ENCODE measurements at places on chromosomes 4 and X.

DNA sequence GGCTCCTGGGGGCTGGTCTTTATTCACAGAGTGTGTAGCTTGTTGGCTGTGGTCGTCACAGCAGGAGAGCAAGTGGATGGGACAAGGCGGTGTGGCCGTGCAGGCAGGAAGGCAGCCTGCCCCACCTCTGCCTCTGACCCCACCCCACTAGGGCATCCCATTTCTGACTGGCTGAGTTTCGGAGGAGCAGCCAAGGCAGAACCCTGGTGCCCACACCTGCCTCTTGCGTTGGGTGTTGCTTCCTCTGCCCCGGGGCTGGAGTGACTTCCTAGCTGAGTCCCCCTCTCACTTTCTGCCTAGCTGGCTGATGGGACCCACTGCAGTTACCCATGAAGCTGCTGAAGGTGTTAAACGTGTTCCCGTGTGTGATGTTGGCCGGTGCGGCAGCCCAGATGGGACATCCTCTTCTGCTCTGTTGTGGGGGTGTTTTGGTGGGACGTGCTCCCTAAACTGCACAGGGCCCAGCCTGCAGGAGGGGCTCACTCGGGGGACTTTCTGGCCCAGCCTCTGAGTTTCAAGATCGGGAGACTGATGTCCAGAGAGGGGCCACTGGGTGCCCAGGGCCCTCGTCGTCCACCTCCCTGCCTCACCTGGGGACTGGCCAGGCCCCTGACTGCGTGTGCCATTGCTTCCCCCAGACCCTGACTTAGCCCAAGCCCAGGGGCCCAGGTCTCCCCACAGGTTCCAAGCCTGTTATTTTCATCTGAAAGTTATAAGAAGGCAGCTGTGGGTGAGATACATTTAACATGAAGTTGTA, 101.5 kb downstream of the PSAPL1 start:
- DNase-seq: no peak

GRCh38 chr4:57719456-57719855, 609.3 kb upstream of the IGFBP7 start:
- no peak for DNase-seq

DNA sequence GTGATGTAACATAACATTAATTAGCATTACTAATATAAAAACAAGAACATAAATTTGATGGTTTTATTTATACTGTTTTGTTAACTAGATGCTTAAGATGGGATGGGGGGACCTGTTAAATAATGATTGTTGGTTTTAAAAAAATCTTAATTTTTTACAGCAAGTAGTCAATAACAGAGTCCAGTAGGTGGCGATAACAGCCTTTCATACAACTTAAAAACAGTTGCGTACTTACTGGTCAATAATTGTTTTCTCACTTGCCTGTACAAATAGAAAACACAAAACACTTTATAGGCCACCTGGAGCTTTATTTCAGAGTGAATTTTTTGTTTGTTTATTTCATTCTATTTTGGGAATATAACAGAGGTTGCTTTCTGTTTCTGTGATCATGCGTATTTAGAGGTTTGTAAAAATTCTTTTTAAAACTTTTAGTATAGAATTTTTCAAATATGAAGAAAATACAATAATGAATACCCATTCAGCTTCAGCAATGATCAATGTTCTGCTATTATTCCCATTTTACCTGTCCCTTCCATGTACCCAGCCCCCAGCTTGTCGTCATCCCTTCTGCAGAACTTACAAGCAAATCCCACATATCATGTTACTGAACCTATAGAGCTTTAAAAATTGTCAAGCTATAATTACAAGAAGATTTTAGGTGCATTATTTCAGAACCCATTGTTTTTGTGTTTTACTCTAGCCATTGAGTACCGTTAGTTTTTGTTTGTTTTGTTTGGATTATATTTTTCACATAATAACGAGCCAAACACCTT, 97.1 kb downstream of the MRPL1 start:
- DNase-seq: no peak

- no peak for DNase-seq
Measured at GRCh38 chr4:40201898-40202297, 5.1 kb downstream of the RHOH start.

DNA sequence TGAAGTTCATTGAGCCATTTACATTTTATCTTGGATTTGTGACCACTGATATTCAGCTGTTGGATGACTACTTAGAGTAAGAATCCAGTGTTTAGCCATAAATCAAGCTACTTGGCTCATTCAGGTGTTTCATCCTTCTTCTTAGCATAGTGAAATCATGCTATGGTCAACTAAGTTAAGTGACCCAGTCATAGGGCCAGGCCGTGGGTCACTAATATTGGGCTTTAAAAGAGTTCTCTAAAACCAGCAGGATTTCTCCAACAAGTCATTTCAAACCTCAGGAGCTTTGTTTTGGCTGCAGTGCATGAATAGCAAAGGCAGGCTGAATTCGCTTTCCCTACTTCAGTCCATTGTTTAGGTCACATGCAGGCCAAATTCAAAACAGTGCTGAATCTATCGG, 181.0 kb downstream of the MAML3 start:
- DNase-seq: no peak

DNA sequence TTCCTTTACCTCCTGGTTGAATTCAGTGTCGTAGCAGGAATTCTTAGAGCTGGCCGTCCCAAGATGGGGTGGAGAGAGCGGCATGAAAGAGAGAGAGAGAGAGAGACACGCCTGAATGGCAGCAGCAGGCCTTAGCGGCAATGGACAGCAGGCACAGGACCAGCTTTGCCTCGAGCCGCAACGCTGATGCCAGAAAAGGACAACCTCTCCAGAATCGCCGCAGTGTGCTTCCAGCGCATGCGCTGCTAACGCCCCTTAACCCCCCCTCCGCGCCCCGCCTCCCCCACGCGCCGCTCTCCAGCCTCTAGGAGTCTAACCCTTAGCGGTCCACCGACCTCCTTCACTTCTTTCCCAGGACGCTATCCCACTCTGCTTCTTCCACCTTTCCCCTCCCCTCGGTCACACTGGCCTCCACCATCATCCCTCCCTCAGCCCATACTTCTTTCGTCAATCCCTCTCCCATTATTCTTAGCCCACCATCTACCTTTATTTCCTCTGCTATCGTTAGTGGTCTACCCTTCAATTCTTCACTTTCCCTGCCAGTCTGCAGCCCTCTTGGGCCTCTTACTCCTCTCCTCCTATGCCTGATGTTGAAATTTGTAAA, 10.5 kb upstream of the ZCCHC13 start:
- peak; percentile 58 for DNase-seq

- no peak for DNase-seq
Measured at GRCh38 chr4:151783867-151784266, 23.1 kb upstream of the GATB start.

- no peak for DNase-seq
Measured at GRCh38 chrX:107467271-107467670, 17.8 kb downstream of the FRMPD3 start.

DNA sequence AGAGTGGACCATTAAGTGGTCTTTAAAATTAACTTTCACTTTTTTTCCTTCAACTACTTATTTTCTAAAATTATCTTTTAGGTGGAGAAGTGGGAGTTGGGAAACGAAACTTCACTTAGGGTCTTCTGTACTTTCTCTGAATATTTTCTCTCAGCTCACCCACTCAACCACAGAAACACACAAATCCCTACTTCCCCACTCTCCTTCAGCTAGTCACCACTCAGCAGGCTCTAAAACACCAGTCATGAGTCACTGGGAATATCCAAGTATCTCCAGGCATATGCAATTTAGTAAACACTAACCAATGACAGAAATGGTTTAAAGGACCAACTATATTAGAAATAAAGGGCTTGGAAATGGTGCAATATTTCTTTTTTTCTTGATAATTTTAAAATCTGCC, 153.0 kb upstream of the RPS6KA6 start:
- no peak for DNase-seq

DNA sequence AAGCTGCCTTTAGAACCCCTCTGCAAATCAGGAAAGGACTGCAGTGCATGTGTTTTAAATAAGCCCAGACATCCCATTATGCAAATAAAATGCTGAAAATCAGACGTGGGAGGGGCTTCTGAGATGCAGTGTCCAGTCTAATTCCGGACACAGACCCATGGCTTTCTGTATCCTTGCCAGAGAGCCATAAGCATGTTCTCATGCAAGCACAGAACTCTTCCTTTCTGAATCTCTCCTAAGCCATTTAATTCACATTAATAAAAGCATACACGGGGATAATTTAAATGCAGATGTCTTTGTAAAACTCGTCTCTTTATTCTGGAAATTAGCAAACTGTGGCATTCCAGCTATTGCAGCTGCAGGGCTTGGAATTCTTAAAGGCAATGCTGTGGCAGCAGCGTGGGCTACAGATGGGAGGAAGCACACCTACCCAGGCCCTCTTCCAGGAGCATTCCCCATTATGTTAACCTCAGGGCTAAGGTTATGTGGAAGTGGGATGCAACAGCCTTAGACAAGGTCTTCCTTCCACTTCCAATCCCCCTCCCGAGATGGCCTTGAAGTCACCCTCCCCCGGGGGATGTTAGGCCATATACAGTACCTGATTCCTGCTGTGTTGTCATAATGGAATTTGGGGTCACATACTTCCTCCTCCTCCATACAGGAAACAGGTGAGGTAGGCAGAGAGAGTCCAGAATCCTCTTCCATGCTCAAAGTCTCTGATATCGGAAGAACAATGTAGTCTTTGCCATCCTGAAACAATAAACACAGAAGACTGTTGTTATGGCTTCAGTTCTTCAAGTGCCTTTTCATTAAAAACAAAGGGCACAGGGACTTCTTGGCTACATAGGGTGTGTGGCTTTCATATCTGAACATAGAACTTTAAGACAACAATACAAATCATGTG, 38.1 kb downstream of the KDR start:
- no peak for DNase-seq

- DNase-seq: no peak
Measured at GRCh38 chrX:17680732-17681413, 56.4 kb upstream of the SCML1 start.

GRCh38 chr4:72938516-72938915, 131.0 kb downstream of the COX18 start:
- DNase-seq: no peak

GRCh38 chrX:110588164-110588563, 207.5 kb downstream of the CHRDL1 start:
- DNase-seq: no peak

DNA sequence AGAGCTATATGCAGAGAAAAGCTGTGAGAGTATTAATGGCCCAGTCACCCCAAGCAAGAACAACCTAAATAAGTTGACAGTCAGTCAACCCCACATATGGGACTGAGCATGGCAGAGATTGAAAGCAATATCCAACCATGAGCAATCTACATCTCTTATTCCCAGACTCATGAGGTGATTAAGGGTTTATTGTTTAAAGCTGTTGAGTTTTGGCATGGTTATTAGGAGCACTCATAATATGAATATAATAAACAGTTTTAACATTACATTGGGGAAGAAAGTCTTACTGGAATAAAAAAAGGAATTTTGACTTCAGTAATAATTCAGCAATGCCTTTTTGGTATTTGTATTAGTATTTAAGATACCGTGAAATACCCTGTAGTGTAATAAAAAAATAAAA, 1627.4 kb downstream of the STIM2 start:
- DNase-seq: no peak

GRCh38 chr4:83606898-83607297, 71.0 kb downstream of the GPAT3 start:
- DNase-seq: no peak

DNA sequence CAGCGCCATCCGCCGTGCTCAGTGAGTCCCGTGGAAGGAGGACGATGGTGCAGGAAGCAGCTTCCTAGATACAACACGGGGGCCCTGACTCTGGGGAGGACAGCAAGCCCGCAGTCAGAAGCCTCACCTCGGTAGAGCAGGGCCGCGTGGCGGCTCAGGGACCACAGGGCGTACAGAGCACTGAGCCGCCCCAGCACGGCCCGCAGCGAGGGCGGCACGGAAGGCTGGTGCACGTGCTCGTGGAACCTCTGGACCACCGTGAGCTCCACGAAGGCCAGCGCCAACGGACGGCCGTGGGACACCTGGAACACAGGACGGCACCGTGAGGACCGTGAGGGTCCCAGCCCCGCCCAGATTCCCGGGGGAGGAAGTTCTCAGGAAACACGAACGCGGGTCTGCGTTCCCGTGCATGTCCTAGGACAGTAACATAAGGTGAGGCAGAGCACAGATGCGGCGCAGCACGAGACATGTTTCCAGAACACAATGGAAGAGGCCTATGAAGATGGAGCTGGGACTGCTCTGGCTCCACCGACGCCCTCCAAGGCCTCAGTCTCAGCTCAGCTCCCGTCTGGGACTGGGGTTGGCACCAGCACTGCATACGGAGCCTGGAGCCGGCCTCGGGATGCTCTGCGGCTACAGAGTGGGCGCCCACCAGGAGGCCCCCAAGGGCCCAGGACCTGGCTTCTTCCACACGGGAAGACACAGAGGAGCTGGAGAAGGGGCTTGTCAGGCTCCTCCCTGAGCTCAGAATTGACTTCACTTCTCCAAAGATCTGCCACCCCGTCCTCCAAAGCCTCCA, 65.5 kb downstream of the ACOX3 start:
- DNase-seq: no peak

GRCh38 chrX:108332281-108332680, 105.9 kb downstream of the COL4A6 start:
- no peak for DNase-seq

- no peak for DNase-seq
Measured at GRCh38 chr4:41319553-41319952, 62.8 kb downstream of the UCHL1 start.

DNA sequence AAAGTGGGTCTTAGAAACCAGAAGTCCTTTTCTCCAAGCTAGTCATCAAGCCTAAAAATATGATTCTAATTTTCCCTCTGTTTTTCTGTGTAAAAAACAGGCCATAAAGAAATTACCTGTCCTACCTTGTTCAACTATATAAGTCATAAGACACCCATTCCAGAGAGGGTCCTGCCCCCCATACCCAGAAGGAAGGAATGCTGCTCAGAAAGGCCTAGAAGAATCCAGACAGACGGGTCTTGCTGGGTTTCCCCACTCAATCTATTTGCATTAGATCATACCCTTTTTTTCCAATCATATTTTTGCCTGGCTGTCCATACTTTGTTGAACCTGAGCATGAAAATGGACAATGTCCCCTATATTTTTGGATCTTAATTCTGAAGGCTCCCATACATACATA, 16.3 kb upstream of the XAGE2 start:
- no peak for DNase-seq

Data from activated CD4-positive, CD25-positive, alpha-beta regulatory T cell treated with anti-CD3 and anti-CD28 coated beads, Interleukin-2, amount 50 U/mL, for 72 hours (primary cell).